Bladder microvascular endothelial cell (primary cell): ENCODE measurements at places on chromosomes 7 and 10. TPM values are rescaled to one million over a fixed set of nuclear protein-coding genes. Genes with fewer than 3 reads are reported as not detected.

The COX19 gene
- total RNA-seq: 4.2 and 10.1 TPM in 2 replicates

The AS3MT gene
- total RNA-seq: 0.81 and 1.1 TPM in 2 replicates

The OLAH gene
- total RNA-seq: 0.16 and 0.57 TPM in 2 replicates

The PRF1 gene
- not detected in 2 replicates for total RNA-seq

The OR6B1 gene
- not detected in 2 replicates for total RNA-seq

The ANXA8L1 gene
- not detected in 2 replicates for total RNA-seq

The PALD1 gene
- 105 and 132 TPM in 2 replicates for total RNA-seq

The PHF14 gene
- total RNA-seq: 26.9 and 61.4 TPM in 2 replicates

The PHYHIPL gene
- total RNA-seq: not detected in 2 replicates

The OR2A42 gene
- total RNA-seq: not detected in 2 replicates

The CPN1 gene
- not detected in 2 replicates for total RNA-seq

The VWA2 gene
- total RNA-seq: not detected in 2 replicates

The MAGI2 gene
- total RNA-seq: 0.81 and 3.0 TPM in 2 replicates
